ENCODE measurements at places on chromosomes 4 and X.

GRCh38 chrX:112056886-112057285 is 25.7 kb downstream of the TRPC5 start:
- DNase-seq, result no peak

DNA sequence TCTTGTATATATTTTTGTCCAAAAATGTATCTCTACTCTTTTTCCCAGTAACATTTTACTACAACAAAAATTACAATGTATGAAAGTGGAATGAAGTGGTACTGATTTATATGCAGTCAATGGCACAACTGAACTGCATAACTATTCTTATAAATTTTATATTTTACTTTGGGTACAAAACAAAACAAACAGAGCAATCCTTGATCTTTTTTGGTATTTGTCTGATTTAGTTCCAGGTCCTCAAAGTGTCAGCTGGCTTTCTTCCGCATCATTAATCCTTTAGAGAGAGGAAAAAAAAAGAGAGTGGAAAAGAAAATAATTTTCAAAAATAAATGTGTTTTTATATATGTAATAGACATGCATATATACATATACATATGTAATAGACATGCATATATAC is 252.4 kb upstream of the SLIT2 start:
- no peak for DNase-seq

DNA sequence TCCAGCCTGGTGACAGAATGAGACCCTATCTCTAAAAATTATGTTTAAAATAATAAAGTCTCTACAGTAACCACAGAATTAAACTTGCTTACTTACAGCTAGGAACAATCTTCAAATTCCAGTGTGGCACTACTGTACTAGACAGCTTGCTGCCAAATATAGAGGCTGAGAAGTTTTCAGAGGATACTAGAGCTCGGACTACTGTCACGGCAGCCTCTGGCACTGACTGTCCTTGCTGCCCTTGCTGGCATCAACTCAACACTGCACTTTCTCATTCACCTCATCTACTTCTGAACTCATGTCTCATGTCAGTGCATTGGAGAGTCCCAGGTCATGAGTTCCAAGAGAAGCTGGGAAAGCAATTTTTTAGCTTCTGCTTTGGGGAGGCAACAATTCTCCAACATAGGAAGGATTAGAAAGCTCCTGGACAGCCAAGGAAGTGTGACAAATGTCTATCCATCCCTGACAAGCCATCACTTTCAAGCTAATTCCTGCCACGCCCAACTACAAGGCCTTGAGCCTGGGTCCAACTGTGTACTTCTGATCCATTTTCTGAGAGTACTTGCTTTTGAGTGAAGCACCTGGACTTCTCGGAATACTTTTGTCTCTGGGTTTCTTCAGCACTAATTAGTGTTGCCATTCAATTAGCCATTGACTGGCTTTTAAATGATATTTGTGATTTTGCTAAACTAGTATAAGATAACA is 98.6 kb upstream of the NR3C2 start:
- no peak for DNase-seq

DNA sequence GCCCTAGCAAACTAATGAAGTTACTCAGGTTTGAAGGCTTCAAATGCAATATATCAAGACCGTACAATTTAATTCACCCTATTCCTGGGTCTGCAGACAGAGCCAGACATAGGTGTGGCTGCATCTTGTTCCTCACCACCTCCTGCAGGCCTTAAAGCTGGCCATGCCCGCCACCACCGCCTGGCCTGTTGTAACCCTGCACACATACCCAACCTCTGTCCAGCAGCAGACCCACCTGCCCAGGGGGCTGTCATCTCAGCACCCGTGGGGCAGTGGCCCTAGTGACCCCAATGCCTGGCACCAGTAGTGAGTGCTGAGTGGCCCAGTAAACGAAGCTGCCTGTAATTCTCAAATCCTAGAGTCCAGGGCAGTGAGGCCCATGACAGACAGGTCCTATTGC is 40.7 kb downstream of the ZBTB49 start:
- no peak for DNase-seq

GRCh38 chr4:7829652-7830580 is 109.7 kb downstream of the AFAP1 start:
- no peak for DNase-seq

DNA sequence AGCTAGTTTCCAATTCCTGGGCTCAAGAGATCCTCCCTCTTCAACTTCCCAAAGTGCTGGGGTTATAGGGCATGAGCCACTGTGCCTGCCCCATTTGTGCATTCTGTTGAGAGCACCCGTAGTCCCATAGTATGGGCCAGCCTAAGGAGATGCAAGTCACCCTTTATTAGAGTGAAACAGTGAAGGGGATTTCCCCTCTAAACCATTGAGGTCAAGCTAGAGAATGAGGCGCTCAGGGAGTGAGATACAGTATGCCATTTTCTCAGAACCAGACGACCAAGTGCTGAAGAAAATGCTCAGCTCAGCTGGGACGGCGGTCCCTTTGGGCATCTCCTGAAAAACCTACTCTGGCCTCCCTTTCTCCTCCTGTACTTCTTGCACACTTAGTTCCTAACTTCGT is 18.7 kb downstream of the RNF4 start:
- no peak for DNase-seq

DNA sequence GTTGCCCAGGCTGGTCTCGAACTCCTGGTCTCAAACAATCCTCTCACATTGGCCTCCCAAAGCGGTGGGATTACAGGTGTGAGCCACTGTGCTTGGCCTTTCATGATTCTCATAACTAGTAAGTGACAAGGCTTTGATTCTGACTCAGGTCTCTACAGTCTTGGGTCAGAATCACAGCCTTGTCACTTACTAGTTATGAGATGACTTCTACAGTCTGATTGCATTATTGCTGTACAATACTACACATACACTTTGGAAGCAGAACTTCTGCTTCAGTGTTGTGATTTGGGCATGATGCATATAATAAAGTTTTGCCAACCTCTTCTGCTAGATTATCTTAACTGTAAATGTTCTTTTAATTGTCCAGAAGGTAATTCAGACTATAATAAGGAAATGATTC is 123.3 kb downstream of the KDM6A start:
- DNase-seq, result no peak

DNA sequence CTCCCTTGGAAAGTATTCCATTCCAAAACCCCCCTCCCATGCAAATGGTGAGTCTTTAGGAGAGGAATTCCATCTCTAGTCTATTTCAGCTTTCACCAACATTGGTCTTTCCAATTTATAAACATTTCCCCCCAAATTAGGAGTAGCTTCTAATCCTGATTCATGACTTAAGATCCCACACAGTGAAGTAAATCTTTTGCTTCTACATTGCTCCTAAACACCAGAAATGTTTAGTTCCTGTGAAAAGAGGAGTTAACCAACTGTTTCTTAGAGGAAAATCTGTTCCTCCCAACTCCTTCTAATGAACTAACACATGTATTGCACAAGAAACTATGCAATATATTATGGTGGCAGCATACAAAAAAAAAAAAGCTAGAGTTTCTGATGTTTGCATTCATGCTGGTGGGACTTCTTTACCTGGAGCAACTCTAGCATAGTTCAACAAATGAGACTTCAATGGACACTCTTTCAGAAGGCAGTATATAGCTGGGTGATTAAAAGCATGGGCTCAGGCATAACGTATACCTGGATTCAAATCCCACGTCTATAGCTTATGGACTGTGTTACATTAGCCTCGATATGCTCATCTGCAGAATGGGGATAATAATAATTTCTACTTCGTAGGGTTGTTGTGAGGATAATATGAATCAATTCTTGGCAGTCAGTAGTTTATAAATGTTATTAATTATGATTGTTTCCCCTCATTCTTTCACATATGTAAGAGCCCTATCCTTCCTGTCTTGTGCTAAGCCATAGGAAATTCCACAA is 131.6 kb upstream of the TMEM164 start:
- no peak for DNase-seq

GRCh38 chrX:1491851-1492349 is 39.2 kb upstream of the ASMTL start:
- DNase-seq, result no peak

GRCh38 chr4:150033081-150033480 is 45.2 kb upstream of the DCLK2 start:
- DNase-seq, result no peak

DNA sequence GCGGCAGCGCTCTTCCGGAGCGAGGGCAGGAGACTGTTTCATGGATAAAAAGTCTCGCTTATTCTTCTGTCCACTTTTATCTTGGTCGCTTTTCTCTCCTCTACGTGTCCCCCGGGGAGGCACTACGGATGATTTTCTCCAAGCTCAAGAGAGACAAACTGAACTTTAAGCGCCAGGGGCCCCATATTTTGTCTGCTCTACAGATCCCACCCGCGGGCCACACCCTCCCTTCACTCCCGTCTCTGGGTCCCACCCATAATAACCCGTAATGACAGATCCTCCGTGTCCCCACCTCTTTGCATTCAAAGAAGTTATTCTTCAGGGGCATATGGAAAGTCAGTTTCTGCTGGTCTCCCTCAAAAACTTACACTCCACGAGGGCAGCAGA is at the start of gene CORIN:
CORIN (minus strand) TSS at position 160 of the 387 bp plus-strand sequence; CDS start at position 42, 118 bp downstream.
- DNase-seq, result no peak

- peak; percentile 40 for DNase-seq
Observed at GRCh38 chr4:55635282-55635681, 816 bp downstream of the NMU start.

- no peak for DNase-seq
Observed at GRCh38 chr4:7336067-7336569, 98.6 kb downstream of the PSAPL1 start.

DNA sequence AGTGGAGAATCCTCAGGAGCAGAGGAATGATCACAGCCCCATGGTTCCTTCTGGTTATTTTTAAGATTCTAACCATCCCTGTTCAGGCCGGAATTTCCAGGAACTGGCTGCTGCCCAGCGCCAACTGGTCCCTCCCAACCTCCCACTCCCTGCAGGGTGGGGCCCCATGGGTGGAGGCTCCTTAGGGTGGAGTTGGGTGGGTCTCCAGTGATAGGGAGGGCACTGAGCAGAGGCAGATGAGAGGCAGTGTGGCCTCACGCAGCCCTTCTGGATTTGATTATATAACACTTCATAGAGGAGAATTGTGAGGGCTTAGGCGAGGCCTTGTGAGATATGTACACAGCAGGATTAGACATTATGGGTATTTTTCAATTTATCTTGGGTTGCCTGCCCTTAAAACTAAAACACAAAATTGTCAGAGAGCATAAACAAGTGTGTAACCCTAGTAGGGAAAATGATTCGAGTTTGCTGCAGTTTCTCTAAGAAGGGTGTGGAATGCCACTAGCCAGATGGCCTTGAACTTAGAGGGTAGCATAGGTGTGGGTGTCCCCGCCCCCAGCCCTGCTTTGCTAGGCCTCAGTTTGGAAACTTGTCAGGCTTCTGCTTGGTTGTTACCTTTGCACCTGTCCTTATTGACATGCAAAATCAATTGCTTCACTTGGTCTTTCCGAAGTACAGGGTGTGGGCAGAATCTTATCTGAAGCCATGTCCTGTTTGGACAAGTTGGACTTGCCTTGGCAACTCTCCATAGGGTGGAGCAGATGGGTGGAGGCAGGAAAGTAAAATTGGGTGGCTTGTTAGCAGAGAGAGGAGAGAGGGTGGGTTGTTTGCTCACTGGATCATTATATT is 9.4 kb downstream of the KLF3 start:
- DNase-seq, result peak; percentile 54
